ENCODE measurements at places on chromosomes 3 and 15.
A peak's percentile ranks its signal among the peaks of the same experiment; 100 is the strongest.

GRCh38 chr3:124374583-124374982 is 355.7 kb upstream of the UMPS start:
- DNase-seq, result no peak

GRCh38 chr3:196843435-196844110 is 24.1 kb upstream of the SENP5 start:
- peak; percentile 29 for DNase-seq

DNA sequence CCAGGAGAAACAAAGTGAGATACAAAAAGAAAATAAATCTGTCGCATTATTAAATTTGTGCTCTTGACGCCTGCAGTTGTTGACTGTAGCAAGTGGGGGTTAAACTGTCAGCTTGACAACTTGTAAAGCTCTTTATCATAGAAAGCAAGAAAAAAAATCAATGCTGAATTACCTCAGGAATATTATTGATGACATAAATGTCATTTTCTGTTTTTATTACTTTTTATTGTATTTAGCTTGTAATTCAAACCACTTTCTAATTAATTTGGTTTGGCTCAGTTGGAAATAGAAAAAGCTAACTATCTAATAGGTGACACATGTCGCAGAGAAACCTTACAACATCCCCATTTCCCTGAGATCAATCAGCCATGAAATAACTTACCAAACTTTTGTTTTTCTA is 195.3 kb downstream of the CDIN1 start:
- no peak for DNase-seq

GRCh38 chr3:26293329-26293844 is 329.2 kb upstream of the LRRC3B start:
- DNase-seq, result no peak

GRCh38 chr3:42652251-42652610 is 1.3 kb upstream of the ZBTB47 start:
- DNase-seq, result no peak

- DNase-seq, result no peak
These were observed 8.2 kb downstream of the TBC1D23 start for GRCh38 chr3:100269001-100269400.

- DNase-seq, result no peak
These were observed 15.2 kb downstream of the MRPS22 start for GRCh38 chr3:139358841-139359562.

DNA sequence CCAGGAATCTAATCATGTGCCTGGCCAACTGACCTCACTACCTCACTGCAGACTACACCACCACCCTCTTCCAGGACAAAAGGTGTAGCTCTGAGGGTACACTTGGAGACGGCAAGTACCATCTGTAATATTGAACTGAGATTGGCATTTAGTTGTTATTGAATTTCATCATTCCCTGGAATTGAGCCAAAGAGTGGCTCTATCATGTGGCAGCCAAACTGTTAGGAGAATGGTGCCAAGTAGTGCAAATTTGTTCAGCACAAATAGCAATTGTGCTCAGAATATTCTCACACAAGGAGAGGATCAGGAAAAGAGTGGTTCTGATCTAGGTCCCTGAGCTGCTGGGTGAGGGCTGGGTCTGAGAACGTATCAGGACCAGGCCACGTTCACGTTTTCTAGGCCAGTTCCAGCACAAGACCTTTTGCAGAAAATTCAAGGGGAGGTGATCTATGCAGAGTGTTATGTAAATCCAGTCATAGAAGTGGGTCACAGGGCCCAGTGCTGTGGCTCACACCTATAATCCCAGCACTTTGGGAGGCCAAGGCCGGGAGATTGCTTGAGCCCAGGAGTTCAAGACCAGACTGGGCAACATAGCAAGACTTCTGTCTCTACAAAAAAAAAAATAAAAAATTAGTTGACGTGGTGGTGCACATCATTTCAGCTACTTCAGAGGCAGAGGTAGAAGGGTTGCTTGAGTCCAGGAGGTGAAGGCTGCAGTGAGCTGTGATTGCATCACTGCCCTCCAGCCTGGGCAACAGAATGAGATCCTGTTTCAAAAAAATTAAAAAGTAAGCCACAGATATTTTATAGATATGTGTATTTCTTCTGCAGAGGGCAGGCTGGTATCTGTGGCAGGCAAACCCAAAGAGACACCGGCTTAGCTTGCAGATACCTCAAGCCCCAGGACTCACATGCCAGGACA is 31.9 kb upstream of the CFAP161 start:
- DNase-seq, result no peak

DNA sequence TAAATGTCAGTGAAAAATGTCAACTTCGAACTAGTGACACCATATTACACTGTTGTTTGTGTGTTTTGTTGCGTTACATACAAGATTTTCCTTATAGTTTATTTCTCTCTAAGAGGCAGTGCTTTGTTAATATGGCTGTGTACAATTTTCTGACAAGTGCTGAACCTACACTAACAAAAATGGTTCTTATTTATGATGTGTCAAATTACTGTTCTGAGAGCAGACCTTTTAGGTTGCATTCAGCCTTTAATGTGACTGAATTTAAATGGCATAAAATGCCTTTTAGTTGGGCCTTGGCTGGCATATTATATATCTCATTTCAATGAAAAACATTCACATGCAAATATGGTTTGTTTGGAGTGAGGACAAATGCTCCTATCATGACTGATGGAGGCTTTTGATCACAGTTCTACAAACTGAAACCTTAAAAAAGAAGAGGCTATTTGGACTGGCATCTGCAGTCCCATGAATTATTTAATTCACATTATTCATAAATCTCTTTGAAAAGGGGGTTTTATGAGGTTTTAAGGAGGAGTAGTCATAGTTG is 750.6 kb downstream of the CADM2 start:
- DNase-seq, result no peak

GRCh38 chr3:72675243-72675642 is 173.0 kb downstream of the SHQ1 start:
- DNase-seq, result no peak

DNA sequence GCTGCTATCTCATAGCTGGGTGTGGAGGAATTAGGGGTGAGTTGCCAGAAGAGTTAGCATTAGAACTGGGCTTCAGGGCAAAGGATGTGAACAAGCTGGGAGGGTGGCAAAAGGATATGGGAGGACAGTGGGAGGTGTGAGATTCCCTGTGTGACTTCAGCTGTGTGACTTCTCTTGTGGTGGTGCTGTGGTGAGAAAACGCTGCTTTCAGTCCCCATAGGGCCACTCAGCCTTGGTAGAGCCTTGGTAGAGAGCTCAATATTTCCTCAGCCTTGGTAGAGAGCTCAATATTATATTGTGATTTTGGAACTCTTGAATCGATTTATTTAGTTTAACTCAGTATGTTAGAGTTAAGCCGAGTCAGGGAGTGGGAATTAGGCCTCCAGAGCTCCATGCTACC is 499.7 kb downstream of the EDEM1 start:
- no peak for DNase-seq

Data from HTR-8/SVneo (cell line).